ENCODE measurements at places on chromosomes 12 and 14. TPM values are rescaled to one million over a fixed set of nuclear protein-coding genes. Genes with fewer than 3 reads are reported as not detected.

The VDR gene
- 5.0 TPM for total RNA-seq

The USP5 gene
- total RNA-seq, result 140 TPM

The RILPL2 gene
- total RNA-seq, result 3.6 TPM

The C3AR1 gene
- total RNA-seq, result not detected

The FAM181A gene
- not detected for total RNA-seq

The GLS2 gene
- total RNA-seq, result not detected

The ATF7IP gene
- 164 TPM for total RNA-seq

The RNASE3 gene
- total RNA-seq, result not detected

The PTPRR gene
- total RNA-seq, result not detected

The VRTN gene
- not detected for total RNA-seq

The SMIM10L1 gene
- 8.3 TPM for total RNA-seq

The RTN1 gene
- 0.27 TPM for total RNA-seq

The KRT82 gene
- total RNA-seq, result not detected

The CCDC38 gene
- total RNA-seq, result not detected

The CISTR gene
- total RNA-seq, result not detected

The ACACB gene
- 14.7 TPM for total RNA-seq

The TMEM63C gene
- total RNA-seq, result 1.9 TPM

The FBLN5 gene
- 56.8 TPM for total RNA-seq

The CLMN gene
- 1.8 TPM for total RNA-seq

The FAIM2 gene
- 13.8 TPM for total RNA-seq

The GALNT8 gene
- not detected for total RNA-seq

The STON2 gene
- 3.3 TPM for total RNA-seq

The IQSEC3 gene
- 0.41 TPM for total RNA-seq

The PRPH gene
- total RNA-seq, result 0.33 TPM

The NGB gene
- not detected for total RNA-seq

The IL26 gene
- not detected for total RNA-seq

The NKX2-8 gene
- not detected for total RNA-seq

The NTN4 gene
- 71.8 TPM for total RNA-seq

The OASL gene
- total RNA-seq, result not detected

The LIMA1 gene
- 229 TPM for total RNA-seq

The CLEC1B gene
- total RNA-seq, result not detected

The CLEC6A gene
- total RNA-seq, result not detected

The TSHR gene
- not detected for total RNA-seq

The ACVR1B gene
- 12.6 TPM for total RNA-seq

The GSG1 gene
- 0.45 TPM for total RNA-seq

The TAS2R30 gene
- total RNA-seq, result 16.4 TPM

The SUOX gene
- 40.4 TPM for total RNA-seq

The TAMALIN gene
- 7.3 TPM for total RNA-seq

The GYS2 gene
- not detected for total RNA-seq

The RARG gene
- 43.9 TPM for total RNA-seq
